ENCODE measurements at places on chromosomes 3 and 15.
A peak's percentile ranks its signal among the peaks of the same experiment; 100 is the strongest.

- DNase-seq, result no peak
Measured at GRCh38 chr3:69915726-69916125, 83.8 kb upstream of the SAMMSON start.

GRCh38 chr3:180180795-180181194, 144.1 kb upstream of the PEX5L start:
- DNase-seq, result no peak

GRCh38 chr3:132006605-132007204, 28.1 kb downstream of the CPNE4 start:
- DNase-seq, result peak; percentile 12

DNA sequence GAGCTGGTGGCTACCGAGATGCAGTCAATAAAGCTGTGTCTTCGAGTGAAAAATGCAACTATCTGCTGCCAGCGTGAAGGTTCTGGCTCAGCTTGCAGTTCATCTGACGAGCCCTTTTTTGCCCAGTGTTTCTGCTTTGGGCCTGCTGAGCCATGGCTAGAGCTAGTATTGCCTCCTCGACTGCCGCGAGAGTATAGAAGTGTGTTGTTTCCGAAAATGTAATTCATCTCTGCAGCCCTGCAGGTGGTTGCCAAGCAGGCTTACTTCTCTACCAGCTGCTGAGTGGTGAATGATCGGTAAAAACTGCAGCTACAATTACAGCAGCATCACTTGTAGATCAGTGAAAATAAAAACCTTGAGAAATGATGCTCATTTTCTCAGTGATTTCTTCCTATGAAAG, 114.8 kb downstream of the DLG1 start:
- no peak for DNase-seq

DNA sequence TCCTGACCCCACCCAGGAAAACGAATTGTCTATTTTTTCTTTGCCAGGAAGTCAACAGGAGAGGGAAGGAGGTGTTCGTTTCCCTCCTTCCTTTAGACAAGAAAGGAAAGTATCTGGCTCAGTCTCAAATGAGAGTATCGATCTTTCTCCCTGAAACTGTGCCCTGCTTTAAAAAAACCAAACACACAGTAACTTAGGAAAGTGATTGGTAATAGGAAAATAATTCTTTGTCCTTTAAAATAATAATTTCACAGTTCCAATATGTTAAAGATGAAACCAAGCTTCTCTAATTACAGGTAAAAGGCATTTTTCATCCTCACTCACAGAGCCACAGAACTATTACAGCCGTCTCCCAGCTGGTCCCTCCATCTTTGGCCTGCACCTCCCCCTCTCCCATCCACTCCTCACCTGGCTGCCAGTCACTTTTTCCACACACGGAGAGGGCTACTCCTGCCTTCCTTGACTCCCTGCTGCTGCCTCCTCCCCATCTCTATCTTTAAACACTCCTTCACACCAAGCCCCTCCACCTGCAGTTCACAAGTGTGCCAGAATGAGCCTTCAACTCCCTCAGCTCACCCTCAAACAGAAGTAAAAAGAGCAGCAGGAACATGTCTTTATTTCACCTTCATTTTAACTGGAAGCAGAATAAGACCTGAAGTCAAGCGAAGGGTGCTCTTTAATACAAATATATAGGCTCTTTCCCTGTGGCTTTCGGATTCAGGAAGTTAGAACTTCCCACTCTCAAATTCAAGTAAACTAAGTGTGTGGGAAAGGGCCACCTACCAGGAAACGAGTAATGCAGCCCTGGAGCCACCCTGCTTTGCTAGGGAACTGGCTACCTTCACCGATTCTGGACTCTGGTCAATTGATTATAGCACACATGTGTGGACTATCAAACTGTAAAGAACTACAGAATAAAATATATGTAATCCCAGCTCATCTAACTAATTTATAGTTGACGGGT, 116.4 kb downstream of the SENP2 start:
- DNase-seq, result no peak

DNA sequence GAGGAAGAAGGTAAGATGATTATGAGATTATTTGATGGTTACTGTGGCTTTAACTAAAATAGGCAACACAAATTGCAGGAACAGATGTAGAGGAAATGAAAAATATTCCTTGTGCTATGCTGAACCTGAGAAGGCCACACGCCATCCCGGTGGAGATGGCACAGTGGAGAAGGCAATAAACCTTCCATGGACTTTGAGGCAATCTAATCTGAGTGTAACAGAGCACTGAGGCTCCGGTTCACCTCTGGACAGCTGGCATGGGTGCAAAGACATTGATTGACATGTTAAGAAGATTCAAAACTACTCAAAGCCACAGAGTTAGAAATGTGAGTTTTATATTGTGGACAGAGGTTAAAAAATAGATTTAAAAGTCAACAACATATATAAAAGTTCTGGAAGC, 535.7 kb downstream of the AGBL1 start:
- DNase-seq, result no peak

GRCh38 chr15:29093696-29094343, 175.8 kb downstream of the NSMCE3 start:
- DNase-seq, result no peak

DNA sequence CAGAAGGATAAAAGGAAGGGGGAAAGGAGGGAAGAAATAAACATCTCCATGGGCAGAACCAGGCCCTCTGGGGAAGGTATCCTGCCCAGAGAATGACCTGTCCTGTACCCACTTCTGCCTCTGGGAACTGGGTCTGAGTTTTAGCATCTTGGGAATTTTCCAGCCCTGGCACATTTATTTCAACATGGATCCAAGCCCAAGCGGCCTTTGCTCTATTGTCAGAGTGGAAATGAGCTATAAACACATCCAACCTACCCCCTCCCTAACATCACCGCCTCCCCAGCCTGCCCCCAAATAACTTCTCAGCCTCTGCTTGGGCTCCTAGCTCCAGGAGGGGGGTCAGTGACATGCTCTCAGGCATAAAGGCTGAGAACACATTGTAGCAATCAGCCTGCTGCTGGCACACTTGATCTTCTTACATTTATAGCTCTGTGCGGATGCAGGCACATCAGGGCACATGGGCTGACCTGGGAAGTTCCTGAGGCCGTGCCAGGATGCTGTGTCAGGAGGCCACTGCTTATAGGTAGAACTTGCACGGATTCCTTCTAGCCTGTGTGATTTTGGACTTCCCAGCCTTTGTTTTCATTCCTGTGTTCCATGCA, 4.6 kb upstream of the OXTR start:
- DNase-seq, result no peak

GRCh38 chr15:40630313-40630712, 36.3 kb downstream of the KNL1 start:
- DNase-seq, result no peak

DNA sequence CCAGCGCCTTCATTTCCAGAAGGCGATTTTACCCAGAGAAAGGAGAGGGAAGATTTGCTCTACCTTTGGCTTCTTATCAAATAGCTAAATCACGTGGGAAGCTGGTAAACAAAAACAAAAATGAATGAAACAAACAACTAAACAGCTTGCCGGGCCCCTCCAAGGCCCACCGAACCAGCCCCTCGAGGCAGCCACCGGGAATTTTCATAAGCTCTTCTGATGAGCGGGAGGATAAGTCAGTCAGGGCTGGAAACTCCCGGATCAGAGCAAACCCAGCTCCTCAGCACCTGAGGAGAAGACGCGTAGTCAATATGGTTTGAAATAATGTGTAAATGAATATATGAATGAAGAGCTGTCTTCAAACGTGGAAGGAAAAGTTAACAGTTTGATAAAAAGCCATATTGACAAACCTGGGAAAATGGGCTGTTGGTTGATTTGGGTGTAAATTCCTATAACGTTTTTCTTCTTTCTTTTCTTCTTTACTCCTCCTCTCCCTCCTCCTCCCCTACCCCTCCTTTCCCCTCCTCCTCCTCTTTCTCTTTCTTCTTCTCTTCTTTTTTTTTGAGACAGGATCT, 10.7 kb downstream of the RPLP1 start:
- DNase-seq, result no peak

DNA sequence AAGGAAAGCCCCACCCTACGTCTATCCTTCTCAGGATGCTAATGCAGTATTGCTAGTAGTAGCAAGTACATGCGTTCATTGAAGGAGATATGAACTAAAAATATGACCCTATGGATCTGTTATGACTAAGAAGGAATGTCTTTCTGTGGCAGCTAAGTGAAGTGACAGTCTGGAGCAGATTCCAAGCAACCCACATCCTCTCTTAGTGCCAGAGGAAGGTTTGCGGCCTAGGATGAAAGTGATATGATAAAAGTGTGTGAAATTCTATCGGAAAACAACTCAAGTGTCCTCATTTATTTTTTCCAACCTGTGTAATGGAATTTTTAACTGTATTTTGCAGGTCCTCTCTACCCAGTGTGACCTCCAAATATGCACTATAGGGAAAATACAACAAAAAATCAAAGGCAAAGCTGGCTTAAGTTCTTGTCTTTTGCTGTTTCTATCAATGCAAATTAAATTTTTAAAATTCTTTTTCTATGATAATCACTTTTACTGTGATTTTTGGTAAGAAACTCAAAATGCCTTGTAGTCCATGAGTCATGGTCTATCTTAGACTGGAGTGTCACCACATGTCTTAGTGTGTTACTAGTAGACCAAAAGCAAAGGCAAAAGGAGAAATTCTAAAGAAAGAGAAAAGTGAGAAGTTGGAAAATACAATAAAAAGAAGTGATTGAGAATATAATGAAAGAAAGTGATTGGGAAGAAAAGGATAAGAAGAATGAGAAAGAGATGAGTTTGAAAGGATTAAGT, 161.2 kb upstream of the TMCO5A start:
- no peak for DNase-seq

GRCh38 chr15:98872774-98873173, 134.8 kb downstream of the PGPEP1L start:
- no peak for DNase-seq

DNA sequence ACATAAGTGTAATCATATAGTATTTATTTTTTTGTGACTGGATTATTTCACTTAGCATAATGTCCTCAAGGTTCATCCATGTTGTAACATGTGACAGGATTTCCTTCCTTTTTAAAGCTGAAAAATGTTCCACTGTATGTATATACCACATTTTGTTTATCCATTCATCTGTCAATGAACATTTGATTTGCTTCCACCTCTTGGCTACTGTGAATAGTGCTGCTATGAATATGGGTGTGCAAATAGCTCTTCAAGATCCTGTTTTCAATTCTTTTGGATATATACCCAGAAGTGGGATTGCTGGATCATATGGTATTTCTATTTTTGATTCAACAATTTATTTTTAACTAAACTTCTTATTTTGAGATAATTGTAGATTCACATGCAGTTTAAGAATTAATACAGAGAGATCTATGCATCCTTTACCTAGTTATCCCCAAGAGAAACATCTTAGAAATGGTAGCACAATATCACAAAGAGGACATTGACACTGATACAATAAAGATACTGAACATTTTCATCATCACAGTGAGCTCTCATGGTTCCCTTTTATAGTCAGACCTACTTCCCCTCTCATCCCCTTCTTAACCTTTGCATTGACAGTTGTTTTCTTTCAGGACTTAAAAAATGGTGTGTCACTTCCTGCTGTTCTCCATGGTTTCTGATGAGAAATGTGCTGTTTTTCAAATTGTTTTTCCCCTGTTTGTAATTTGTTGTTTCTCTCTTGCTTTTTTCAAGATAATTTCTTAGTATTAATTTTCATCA, 90.1 kb downstream of the SATB1 start:
- DNase-seq, result no peak

DNA sequence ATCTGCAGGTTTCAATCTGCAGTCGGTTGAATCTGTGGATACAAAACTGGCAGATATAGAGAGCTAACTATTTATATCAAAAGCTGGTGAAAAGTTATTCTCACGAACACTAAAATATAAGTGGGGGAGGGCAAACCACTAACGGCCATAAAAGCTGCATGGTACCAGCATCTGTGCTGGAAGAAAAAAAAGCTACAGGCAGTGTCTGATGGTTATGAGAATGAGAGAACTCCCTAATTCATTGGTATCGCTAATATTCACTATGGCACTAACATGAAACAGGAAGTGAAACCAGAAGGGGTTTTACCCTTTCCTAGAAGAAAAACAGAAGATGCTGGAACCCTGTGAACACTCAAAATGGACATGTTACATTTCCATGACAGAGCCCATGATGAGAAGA, 15.9 kb downstream of the CEP70 start:
- DNase-seq, result peak; percentile 24

DNA sequence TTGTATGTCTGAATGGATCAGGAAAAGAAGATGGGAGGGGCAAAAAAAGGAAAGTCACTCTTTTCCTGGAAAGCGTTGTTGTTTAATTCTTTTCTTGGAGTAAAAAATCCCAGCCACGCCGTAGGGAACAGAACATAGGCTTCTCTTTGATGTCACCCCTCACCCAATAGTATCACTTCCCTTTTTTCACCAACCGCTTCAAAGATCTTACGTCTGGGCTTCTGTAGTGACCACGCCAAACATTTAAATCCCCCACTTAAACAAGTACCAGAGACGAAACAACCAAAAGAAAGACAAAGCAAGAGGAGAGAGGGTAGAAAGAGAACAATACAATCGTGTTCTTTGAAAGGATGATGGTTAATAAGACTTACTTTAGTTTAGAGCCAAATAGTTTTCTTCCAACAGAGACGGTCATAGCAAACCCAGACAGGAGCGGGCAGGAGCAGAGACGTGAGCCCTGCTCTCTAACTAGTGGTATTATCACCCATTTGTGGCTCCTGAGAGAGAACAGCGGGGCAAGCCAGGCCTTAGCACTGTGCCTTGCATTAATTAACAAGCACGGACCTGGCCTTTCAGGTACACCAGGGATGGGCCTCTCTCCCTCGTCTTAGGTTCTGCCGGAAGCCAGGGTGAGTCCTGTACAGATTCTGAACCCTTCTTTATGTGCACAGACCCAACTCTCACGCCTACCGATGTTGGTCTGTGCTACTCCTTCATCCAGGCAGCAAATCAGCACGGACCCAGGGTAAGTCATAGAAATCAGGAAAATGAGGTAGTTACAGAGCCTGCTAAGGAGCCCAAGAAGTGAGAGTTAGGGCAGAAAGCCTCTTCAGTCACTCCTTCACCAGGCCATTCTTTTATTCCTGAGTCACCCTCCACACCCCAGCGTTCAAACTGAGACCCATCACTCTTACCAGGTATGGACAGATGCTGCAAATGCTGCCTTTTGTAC, 28.2 kb upstream of the BCL6 start:
- DNase-seq, result no peak

- DNase-seq, result no peak
Measured at GRCh38 chr3:166445865-166446264, 608.6 kb upstream of the BCHE start.

GRCh38 chr15:77851691-77852090, 219.0 kb upstream of the LINGO1 start:
- no peak for DNase-seq

- no peak for DNase-seq
Measured at GRCh38 chr3:128808672-128809071, 70.7 kb upstream of the ACAD9 start.

- no peak for DNase-seq
Measured at GRCh38 chr15:41961595-41962202, 10.7 kb downstream of the EHD4 start.

DNA sequence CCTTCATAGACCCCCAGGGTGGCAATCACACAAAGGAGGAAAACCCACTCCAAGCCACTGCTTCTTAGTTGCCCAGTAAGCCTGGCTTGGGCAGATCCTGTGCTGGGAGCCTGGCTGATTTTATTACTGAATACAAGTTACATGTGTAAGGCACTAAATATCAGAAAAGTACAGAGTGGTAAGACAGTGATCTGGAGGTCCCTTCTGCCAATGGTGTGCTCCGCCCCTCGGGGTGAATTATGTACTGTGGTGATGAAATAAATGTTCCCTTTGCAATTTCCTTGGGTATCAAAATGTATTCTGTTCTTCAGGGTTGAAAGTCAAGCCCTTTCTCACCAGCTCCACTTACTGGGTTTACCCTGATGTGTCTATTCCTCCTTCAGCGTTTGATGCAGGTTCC, 38.8 kb downstream of the EID1 start:
- DNase-seq, result no peak

GRCh38 chr3:167032267-167032876, 347.7 kb downstream of the ZBBX start:
- DNase-seq, result no peak
